ENCODE measurements at places on chromosomes 2 and 18.

DNA sequence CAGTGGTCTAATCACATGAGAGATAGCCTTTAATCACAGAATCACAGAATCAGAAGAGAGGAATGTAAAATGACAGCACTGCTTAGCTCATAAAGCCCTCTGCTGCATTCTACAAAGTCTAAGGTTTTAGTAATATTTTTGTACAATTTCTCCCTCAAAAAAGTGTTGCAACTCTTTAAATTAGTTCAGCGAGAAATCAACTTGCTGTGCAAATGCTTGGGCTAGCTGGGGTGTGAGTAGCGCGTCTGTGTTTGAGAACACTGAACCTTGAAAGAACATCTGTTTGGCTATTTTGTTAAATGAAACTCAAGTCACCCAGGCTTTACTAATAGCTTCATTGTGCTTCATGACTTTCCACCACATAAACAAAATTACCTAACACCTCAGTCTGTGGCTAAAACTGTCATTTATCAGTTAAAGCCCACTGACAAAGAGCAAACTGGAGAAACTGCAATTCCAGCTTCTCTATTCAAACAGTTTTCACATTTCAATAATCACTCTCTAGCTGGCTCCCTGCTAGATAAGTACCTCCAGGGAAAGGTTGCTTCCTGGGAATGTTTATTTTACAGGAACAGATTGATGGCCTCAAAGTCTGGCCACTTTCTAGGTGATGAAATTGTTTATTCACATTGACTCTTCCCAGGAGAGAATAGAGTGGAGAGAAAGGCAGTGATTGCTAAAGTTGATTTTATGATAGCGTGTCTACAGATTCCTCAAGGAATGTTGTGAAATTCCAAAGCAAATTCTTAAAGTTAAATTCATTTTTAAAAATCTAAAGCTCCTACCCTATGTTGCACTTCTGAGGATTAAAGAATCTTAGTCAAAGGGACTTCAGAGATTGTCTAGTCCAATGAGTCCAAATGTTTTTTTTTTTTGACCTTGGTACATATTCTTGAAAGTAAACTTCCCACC is 36.0 kb upstream of the STAT1 start:
- DNase-seq = no peak

DNA sequence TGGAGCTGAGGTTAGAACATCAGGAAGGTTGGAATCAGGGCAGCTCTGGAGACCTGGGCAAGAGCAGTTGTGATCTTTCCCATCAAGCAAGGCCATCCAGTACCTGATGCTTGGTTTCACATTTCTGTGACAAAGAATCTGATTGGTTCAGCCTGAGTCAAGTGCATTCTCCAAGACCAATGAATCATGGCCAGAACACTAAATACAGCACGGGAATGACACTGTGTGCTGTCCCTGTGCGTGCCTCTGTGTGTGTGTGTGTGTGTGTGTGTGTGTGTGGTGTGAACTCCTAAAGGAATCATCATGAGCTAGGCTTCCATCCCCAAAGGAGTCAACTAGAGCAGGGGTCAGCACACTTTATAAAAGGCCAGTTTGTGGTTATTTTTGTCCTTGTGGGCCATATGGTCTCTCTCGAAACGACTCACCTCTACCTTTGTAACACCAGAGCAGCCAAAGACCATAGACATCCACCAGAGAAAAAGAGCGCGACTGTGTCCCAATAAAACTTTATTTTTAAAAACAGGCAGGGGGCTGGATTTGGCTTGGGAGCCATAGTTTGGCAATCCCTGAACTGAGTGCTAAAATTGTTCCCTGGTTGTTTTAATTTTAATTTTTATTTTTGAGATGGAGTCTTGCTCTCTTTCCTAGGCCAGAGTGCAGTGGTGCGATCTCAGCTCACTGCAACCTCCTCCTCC is 99.7 kb downstream of the INHBB start:
- no peak for DNase-seq

DNA sequence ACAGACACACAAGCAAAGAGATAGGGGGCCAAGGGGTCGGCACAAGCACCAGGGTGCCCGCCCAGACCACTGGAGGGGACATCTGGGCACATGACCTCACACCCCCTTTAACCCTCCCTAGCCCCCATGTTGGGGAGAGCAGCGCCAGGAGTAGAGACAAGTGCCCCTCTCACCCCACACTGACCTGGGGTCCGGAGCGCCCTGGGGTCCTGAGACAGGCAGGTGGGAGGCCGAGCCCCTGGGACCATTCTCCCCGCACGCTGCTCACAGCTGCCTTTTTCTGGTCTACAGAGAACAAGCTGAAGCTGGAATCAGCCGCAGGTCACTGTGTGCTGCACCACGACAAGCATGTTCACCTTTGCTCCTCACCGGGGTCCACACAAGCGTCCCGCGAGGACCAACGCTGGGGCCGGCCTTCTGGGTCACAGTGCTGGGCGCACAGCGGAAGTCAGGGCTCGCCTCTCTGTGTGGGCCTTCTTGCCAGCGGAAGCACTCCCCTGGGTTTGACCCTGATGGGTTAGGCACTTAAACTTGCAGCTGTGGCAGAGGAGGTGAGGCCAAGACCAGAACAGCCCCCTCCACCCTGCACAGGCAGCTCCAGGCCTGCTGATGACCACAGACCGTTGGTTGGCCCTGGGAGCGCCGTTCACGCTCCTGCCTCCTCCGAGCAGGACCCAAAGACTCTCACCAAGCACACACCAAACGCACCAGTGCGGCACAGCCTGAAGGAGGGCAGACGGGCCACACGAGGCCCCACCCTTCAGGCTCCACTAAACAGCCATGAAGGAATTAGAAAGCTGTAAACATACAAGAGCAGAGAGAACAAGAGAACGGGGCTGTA is 275.3 kb downstream of the EIPR1 start:
- DNase-seq = no peak

GRCh38 chr2:136639651-136640050 is 125.7 kb upstream of the THSD7B start:
- no peak for DNase-seq

DNA sequence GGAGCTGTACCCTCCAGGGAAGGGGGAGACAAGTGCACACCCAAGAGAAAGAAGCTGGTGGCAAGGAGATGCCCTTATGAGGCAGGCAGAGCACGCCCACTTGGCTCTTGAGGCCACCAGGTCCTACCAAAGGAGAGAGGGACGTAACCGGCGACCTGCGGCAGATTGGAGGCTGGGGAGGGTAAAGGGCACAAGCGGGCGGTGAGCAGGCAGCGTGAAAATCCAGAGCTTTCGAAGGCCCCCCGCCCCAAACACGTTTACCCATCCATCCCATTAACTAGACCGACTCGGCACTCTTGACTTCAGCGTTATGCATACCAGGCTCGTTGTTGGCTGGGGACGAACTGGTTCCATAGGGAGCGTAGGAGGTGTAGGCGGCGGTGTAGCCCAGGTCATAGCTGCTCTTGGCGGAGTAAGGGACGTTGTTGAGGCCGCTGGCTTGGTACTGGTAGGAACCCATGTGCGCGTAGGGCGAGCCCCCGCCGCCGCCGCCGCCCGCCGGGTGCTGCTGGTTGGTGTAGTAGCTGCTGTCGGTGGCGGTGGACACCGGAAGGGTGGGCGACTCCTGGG is 794 bp downstream of the DLX2 start:
- peak; percentile 30 for DNase-seq

- no peak for DNase-seq
Measured at GRCh38 chr2:1584051-1584531, 160.2 kb downstream of the PXDN start.

GRCh38 chr2:38526195-38526594 is 76.5 kb downstream of the HNRNPLL start:
- no peak for DNase-seq

GRCh38 chr2:2107141-2107540 is 223.9 kb downstream of the MYT1L start:
- no peak for DNase-seq

DNA sequence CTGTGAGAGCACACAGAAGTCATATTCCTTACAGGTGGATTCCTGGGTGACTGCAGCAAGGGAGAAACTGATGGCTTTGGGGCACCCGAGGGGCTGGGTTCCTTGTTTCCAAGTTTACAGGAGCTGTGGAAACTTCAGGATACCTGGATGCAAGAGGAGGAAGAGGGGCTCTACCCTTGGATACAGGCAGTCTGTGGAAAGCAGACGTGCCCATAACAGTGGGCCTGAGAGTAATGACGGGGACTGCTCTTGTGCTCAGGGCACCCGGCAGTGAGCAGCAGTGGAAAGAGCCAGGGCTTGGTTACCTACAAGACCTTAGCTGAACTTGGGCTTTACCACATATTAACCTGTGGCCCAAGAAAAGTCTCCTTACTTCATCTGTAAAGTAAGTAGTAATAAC is 102.2 kb upstream of the TGFA start:
- no peak for DNase-seq

- no peak for DNase-seq
Measured at GRCh38 chr2:169712791-169713227, 18.5 kb downstream of the PHOSPHO2 start.

- no peak for DNase-seq
Measured at GRCh38 chr18:67590571-67591141, 74.1 kb upstream of the DSEL start.

- peak; percentile 24 for DNase-seq
Measured at GRCh38 chr2:69615078-69615625, 28.4 kb downstream of the AAK1 start.

DNA sequence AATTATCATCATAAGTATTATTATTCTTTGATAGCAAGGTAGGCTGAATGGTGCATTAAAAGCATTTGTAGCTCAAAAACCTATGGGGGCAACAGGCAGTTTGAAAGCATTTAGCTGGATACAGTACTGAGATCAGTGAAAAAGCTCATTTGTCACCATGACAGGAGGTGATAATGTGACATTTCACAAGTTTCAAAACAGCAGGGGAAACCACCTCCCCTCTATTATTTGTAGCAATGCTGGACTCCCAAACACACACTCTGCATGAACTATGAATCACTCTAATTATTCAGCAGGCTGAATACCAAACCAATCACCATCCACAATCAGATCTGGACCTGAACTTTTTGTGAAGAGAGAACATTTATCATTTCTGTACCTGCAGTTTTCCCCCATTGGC is 63.4 kb downstream of the MYO5B start:
- DNase-seq = no peak

DNA sequence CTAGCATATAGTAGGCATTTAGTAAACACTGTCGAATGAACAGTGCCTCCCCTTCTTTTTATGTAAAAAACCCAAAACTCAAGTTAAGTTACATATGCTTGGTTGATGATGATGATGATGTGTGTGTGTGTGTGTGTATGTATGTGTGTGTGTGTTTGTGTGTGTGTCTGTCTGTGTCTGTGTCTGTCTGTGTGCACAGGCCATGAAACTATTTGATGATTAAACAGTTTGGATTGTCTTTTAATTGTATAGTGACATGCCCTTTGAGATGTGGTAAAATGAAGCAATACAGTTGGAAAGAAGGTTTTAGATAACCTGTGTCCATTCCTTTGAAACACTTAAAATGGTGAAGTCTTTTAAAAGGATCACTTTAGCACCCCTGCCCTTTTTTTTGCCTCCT is 105.6 kb downstream of the MAP4K4 start:
- no peak for DNase-seq

DNA sequence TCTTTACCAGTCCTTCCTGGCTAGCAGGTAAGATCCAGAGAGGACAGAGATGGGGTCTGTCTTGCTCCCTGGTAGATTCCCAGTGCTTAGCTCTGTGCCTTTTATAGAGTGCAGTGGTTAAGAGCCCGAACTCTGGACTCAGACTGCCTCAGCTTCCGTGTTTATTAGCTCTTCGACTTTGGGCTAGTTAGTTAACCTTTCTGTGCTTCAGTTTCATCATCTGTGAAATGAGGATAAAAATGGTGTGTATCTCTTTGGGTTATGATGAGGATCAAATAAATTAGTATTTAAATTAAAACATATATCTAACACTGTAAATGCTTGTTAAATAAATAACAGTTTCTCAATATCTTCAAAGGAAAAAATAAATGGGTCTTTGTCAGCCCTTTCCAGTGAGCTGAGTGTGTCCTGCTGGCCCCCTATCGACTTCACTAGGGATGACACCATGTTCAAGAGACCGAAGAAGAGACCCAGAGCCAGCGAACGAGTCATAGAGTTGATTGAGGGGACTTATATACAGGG is 38.2 kb downstream of the CERS6 start:
- peak; percentile 16 for DNase-seq

GRCh38 chr2:184875212-184875611 is 276.9 kb downstream of the ZNF804A start:
- no peak for DNase-seq

DNA sequence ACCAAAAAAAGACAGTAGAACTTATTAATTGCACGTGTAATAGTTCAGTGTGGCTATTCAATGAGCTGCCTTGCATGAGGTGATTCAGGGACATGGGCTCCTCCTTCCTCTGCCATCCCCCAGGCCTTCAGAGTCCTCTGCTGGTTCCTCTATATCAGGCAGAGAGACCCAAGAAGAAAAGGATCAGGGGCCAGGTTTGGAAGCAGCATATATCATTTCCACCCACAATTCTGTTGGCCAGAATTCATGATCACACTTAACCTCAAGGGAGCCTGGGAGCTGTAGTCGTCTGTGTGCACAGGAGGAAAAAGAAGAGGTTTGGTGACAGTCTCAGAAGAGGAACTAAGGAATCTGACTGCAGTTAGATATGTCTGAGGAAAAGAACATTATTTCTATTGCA is 114.0 kb upstream of the GLS start:
- no peak for DNase-seq

GRCh38 chr2:157856187-157856515 is 20.0 kb downstream of the ACVR1 start:
- no peak for DNase-seq

- DNase-seq = no peak
Measured at GRCh38 chr2:147759536-147759935, 85.3 kb upstream of the ACVR2A start.

GRCh38 chr2:219327719-219328118 is 4.8 kb downstream of the RESP18 start:
- no peak for DNase-seq

GRCh38 chr2:9764153-9764778 is 79.0 kb upstream of the TAF1B start:
- no peak for DNase-seq

DNA sequence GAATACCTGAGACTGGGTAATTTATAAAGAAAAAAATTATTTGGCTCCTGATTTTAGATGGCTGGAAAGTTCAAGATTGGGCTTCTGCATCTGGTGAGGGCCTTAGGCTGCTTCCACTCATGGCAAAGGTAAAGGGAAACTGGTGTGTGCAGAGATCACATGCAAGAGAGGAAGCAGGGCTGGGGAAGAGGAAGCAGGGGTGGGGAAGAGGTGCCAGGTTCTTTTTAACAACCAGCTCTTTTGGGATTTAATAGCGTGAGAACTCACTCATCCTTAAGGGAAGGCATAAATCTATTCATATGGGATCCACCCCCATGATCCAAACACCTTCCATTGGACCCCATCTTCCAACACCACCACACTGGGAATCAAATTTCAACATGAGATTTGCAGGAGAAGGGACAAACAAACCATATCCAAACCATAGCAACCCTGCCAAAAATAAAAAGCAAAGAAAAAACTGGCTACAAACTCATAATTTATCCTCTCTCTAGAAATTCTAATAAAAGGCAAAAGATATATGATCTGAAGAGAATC is 30.4 kb downstream of the PRKRA start:
- no peak for DNase-seq

- DNase-seq = no peak
Measured at GRCh38 chr18:79848579-79849327, 51.0 kb downstream of the KCNG2 start.

- DNase-seq = no peak
Measured at GRCh38 chr2:109139002-109139401, 10.0 kb downstream of the SH3RF3 start.

GRCh38 chr2:191927319-191927867 is 80.5 kb upstream of the CAVIN2 start:
- peak; percentile 85 for DNase-seq
